Testis (tissue), 5 donors: ENCODE measurements at places on chromosomes 1 and 21. TPM values are rescaled to one million over a fixed set of nuclear protein-coding genes. Genes with fewer than 3 reads are reported as not detected.

Gene UCK2
- polyA plus RNA-seq, result 29.9 TPM

Gene WNT4
- polyA plus RNA-seq, result 3.2 TPM

Gene TMEM61
- 1.4 TPM for polyA plus RNA-seq

Gene S100A7A
- polyA plus RNA-seq, result not detected

Gene ZMPSTE24
- polyA plus RNA-seq, result 22.5 TPM
